ENCODE measurements at places on chromosomes 6 and 20.

DNA sequence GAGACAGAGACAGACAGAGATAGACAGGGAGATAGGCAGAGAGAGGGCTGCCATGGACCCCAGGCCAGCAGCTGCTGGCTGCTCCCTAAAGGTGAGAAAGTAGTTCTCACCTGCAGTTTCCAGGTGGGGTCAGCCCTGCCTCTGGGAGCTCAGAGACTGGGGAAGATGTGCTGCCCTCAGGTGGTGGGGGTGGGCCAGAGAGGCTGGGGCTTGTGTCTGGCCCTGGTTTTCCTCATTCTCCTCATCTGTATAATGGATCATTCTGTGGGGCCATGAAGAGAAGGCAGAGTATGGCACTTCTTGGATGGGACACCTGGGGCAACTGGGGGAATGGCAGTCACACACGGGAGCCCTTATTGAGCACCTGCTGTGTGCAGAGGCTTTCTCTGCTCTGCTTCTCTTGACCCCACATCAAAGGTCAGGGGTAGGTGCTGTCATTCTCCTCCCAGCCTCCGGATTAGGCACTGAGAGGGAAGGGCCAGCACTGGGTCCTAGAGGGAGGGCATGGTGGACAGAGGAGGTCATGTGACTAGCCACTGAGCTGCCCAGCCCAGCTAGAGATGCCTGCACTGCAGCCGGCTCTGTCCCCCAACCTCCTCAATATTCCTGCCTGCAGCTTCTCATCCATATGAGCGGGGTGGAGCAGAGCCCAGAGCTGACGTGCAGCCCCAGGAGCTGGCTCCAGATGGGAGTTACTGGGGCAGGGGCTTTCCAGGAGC, 4.1 kb downstream of the ANGPT4 start:
- no peak for DNase-seq

DNA sequence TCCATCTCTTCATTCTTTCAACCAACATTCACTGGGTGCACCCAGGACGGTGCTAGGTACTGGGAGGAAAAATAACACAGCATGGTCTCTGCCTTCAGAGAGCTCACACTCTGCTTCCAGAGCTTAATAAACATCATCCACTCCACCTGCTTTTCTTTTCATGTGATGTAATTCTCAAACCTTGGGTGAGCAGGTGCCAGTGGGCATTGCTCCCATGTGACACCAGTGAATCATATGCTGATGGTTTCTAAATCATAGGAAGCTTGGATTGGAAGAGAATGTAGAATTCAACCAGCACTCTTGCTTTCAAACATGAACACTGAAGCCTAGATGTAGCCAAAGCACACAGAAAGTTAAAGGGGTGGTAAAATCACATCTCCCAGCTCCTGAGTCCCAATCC, 189.8 kb downstream of the FOXA2 start:
- no peak for DNase-seq

- no peak for DNase-seq
These were observed 6.0 kb upstream of the LATS1 start for GRCh38 chr6:149723771-149724417.

DNA sequence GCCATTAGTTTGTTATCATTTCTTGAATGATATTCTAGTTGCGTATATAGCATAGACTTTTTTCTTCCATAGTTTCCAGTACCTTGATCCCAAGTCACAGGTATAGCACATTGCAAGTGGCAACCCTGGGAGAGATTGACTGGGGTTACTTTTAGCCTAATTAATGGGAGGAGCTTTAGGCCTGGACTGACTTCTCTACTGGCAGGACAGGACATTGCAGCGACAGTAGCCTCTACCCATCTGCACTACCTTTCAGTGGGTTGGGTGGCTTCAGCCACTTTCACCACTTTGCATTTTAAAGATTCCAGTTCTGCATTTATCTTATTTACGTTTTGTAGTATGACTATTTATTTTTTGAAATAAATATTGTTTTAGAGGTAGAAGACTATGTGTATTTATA, 320.3 kb downstream of the RIMS1 start:
- no peak for DNase-seq

DNA sequence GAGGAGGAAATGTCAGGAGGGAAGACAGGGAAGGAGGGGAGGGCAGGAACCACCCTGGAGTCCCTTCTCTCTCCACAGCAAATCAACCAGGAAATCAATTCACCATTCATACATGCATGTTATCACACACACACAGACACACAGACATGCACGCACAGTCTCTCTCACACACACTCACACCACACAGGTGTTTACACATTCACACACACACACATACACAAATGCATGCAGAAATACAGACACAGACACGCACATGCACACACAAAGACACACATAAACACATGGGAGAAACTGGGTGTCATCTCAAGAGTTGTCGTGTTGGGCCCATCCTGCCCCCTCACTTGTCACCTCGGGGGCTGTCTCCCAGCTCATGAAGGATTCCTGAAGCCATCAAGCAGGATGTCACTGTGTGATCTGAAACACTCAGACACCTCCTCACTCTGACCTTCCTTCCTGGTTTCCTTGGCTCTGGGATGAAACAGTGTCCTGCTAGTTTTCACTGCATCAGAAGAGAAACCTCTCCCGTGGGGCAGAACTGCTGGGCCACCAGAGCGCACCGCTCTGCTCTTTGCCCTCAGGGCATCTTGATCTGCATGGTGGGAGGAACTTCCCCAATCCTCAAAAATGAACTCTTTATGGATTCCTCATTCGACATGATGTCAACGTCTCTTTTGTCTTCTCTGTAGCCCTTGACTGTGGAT, 9.2 kb downstream of the RAET1G start:
- no peak for DNase-seq

DNA sequence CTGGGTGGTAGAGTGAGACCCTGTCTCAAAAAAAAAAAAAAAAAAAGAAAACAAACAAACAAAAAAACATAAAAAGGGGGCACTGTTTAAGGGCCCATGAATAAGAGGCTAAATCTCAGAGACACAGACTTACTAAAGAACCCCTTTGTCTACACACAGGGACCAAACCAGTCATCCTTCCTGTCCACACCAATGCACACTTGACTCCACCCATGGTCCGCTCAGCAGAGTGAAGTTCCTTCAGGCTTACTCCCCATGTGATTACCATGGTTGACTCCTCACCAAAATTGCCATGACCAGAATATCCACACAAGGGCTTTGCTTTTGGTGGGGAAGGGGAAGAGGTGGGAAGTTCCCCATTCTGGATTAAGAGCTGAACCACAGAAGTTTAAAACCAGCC, 19.4 kb upstream of the REPS1 start:
- no peak for DNase-seq

- no peak for DNase-seq
These were observed 18.2 kb downstream of the TMEM242 start for GRCh38 chr6:157304899-157305663.

- DNase-seq, result no peak
These were observed 2.1 kb downstream of the MAPK13 start for GRCh38 chr6:36132246-36132895.

DNA sequence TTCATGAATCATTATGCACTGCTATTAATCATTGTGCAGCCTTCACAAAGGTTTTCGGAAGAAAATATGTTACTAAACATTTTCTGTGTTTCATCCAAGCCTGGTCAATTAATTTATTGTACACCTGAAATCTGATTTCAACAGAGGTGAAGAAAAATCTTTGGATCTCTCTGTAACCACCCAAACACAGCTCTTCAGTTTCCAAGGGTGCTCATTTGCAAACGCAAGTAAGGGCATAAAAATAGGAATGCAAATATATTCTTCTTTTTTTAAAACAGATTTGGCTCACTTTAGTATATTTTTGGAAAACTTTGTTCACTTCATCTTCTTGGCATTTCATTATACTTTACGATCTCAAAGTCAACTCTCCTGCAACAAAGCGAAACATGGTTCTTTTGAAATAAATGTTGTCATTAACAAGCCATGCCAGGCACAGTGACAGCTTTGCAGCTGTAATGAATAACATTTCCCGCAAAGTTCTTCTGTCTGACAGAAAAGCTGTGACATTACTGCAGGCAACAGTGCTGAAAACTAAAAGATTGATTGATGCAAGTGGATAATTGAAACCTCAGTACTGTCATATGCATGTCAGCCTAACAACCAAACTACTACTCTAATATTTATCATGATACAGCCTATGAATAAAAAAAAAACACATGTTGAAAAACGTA, 348.3 kb downstream of the FRK start:
- DNase-seq, result no peak

DNA sequence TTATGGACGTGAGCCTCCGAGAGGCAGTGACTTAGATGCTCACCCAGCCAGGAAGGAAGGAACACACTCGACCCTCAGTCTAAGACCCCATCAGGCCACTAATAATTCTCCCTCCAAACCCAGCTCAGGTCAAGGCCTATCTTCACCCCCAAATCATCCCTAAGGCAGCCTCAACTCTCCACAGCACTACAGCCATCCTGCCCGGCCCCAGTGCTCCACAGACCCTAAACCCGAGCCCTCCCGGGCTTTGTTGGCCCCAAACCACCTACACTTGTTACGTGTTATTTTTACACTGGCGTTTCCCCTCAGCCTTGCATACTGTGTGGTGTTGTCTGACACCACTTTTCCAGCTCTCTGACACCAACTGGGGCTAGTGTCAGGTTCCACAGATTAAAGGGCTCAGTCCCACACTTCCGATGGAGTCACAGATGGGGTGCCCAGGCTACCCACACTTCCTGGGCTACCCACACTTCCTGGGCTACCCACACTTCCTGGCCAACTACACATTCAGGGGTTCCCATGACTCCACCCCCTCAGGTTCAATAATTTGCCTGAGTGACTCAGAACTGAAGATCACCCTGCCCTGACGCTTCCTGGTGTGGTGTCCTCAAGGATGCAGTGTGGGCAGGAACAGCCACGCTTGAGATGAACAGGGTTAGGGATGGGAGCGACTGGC, 25.3 kb downstream of the RBCK1 start:
- DNase-seq, result no peak

DNA sequence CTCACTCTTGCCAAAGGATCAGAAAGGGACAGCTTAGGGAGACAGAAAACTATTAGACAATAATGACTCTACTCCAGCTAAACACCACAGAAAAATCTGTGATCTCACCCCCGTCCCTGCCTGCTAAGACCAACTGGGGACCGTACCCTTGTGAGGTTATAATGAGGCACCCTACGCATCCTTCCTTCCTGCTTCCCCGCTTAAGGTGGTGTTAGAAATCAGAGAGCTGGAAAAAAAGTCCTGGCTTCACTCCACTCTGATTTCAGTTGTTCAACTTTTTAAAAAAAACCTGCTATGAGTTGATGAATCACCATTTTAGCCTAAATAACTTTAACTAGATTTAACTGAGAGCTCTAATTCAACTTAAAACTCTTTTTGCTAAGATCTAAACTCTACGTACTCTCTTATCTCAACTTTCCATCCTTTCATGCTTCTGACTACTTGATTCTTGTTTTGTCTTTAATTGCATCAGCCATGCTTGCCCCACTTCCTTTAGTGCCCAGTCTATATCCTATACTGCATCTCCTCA, 35.8 kb upstream of the TMEM14A start:
- DNase-seq, result no peak

GRCh38 chr6:29975561-29975907, 33.2 kb downstream of the HLA-A start:
- peak; percentile 31 for DNase-seq

- DNase-seq, result no peak
These were observed 610.5 kb downstream of the UTRN start for GRCh38 chr6:144895313-144896278.

DNA sequence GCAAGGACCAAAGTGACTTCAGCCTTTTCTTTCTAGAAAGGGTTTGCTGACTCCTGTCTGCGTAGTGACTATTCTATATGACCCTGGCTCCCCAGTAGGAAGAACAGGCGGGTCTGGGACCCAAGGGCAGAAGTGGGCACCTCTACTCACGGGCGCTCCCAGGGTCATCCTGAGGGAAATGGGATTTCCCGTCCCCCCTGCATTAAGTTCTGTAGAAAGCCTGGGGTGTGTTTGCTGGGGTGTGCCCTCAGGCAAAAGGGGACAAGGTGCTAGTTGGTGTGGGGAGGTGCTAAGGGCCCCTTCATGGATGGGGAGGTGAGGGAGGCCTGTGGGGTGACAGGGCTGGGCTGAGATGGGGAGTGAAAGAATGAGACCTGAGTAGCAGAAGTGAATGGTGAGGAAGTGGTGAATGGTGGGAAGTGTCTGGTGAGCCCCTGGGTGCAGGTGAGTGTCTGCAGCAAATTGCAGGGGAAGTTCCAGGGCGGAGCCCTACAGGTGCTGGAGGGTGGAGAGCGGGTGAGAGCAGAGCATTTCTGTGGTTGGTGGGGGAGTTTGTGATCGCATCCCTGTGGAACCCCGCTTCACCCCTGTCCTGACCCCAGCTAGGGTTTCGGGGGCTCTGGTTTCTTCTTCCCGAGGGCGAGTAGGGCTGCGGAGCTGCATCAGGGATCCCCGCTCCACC, 21.1 kb downstream of the RAET1L start:
- DNase-seq, result no peak

DNA sequence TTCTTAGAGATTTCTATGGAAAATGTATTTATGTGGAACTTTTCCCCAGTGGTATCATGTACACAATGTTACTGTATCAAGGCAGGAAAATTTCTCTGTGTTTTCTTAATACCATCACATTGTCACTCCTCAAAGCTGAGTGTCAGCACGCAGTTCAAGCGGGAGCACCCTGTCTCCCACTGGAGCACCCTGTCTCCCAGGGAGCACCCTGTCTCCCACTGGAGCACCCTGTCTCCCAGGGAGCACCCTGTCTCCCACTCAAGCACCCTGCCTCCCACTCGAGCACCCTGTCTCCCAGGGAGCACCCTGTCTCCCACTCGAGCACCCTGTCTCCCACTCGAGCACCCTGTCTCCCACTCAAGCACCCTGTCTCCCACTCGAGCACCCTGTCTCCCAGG, 51.3 kb downstream of the PSMG4 start:
- no peak for DNase-seq

DNA sequence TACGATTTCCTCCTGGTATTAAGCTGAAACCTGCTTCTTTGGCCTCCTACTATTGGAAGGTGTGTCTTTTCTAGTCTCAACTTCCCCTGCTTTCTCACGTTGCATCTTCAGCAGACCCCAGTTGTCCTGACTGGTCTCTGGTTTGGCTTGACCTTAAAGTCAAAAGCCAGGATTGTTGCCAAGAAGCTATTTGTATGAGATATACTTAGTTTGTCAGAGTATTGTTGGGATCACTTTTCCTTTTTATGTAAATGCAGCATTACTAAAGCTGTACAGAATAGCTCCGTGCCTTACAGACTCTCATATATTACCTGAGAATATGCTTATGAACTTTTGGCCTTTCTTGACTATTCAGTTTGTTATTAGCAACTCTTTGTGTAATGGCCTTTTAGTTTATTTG, 61.1 kb downstream of the TSPYL4 start:
- no peak for DNase-seq

GRCh38 chr20:19205981-19206396, 6.5 kb upstream of the SLC24A3 start:
- DNase-seq, result peak; percentile 90

DNA sequence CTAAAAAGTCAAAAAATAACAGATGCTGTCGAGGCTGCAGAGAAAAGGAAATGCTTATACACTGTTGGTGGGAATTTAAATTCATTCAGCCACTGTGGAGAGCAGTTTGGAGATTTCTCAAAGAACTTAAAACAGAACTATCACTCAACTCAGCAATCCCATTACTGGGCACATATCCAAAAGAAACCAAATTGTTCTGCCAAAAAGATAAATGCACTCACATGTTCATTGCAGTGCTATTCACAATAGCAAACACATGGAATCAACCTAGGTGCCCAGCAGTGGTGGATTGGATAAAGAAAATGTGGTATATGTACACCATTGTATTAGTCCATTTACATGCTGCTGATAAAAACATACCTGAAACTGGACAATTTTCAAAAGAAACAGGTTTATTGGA, 116.0 kb upstream of the VGLL2 start:
- no peak for DNase-seq

GRCh38 chr6:105459864-105460263, 57.0 kb upstream of the PREP start:
- no peak for DNase-seq

All from nephron progenitor cell (in vitro differentiated cells).